Astrocyte of the hippocampus (primary cell): ENCODE measurements at places on chromosomes 12 and 14.

- no peak for DNase-seq
Measured at GRCh38 chr14:51988221-51988620, 1.1 kb upstream of the RTRAF start.

DNA sequence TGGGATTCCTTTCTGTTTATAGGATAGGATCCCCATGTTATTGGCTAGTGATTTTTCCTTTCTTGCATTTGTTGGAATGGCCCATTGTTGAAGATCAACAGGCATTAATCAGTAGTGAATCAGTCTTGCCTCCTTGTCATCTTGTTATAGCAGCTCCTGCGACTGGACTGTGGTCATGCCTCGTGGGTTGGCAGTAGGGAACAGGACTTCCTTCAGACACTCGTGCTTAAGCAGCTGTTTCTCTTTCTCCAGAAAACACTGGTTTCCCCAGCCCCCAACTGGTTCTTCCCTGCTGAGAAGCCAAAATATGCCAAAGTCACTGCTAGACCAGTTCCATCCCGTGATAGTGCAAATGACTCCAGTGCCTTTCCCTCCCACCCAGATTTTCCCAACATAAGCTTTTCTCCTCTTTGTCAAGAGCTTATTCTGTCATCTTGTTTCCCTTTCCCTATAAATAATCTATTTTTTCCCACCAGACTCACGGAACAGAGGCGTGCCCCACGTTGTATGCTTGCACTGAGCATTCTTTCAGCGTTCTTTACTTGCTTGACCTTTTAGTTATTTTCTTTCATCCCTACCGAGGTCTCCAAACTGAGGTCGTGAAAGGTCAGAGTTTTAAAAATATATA is 83.5 kb downstream of the SAMD4A start:
- peak; percentile 81 for DNase-seq

DNA sequence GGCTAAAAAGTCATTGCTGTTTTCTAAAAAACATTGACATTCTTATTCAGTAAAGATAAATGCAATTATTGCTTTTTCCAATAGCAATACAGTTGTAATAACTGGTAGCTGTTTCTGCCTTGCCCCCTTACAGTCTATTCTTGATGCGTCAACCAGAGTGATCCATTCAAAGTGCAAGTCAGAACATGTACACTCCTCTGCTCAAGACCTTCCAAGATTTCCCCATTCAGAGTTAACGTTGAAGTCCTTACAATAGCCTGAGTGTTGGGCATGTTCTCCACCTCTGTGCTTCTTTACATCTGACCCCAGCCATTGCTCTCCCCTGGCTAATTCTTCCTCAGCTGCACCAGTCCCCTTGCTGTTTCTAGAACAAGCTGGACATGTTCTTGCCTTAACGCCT is 24.3 kb downstream of the VRK1 start:
- peak; percentile 16 for DNase-seq

DNA sequence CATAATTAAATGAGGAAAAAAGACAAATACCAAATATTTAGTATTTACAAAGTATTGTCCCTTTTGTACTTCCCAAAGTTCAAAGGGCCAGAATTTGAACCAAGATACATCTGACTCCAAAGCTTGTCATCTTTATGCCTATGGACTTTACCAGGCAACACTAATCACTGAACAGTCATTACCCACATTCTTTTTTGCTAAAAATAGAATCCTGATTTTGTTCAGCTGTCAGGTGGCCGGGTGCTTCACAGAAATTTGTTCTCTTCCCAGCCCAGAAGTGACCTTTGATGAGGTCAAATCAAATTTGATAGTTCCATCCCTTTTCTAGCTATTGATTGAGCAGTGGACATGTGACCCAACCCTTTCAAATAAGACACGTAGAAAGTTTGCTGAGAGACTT is 121.6 kb downstream of the LLPH start:
- no peak for DNase-seq

- DNase-seq = no peak
Measured at GRCh38 chr12:120316798-120317223, 10.8 kb downstream of the PLA2G1B start.

DNA sequence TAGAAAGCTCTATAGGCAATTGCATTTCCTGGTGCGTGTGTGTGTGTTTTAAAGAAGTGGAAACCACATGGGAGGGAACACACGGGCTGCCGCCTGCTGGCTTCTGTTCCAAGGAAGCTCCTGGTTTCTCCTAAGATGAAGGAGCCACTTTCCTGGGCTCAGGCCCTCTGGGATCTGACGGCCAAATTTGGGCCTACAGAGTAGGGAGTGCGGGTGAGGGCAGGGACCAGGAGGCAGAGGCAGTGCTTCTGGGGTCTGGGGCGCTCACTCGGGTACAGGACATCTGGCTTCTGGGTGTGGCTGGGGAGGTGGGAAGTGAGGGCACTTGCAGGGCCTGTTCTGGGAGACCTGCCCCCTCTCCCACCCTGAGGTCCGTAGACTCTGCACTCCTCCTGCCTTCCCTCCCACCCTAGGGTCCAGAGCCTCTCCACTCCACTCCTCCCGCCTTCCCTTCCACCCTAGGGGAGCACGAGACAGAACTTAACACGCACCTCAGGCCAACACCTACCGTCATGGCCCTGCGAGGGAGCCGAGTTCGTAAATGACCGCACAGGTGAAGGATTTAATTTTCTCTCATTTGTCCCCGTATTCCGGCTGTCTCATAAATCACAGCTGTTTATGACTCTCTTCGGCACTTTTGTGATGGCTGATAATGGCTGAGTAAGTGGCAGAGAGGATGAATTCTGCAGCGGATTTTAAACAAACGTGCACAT is 127.7 kb downstream of the KIF26A start:
- no peak for DNase-seq

GRCh38 chr12:7915661-7916403 is 20.2 kb downstream of the SLC2A3 start:
- DNase-seq = peak; percentile 27

GRCh38 chr12:47102845-47103651 is 23.3 kb upstream of the AMIGO2 start:
- peak; percentile 28 for DNase-seq

DNA sequence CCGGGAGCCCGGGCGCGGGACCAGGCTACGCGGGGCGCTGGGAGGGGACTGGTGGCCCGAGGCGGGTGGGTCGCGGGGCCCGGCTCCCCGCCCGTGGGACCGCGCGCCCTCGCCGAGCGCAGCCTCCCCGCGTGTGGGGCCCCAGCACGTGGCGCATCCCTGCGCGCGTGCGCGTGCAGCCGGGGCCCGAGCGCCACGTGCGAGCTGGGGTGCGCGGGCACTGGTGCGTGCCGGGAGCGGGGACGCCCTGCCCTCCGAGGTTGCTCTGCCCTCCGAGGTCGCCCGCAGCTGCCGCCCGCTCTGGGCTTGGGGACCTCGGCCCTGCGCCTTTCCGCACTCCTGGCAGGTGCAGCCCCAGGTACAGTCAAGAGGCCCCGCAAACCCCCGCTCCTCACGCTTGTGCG is 365 bp upstream of the CCDC88C start:
- no peak for DNase-seq

- DNase-seq = no peak
Measured at GRCh38 chr14:99055816-99056215, 216.2 kb downstream of the BCL11B start.
